ENCODE measurements at places on chromosomes 1 and 21.

DNA sequence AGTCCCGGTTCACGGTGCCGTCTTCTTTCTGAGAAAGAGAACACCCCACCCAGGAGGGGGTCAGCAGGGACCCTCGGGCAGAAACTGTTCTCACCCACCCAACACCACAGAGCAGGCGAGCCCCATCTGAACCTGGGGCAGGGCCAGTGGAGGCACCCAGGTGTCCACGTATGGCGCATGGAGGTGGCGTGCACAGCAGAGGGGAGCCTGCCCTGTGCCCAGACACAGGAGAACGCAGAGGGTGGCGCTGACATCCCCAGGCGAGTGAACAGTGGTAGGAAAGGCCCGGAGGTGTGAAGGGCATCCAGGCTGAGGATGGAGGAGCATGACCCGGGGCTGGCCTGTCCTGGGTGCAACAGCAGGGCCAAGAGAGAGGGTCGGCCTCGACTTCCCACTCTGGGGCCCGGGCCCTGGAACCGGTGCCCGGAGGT is 91.1 kb downstream of the STUM start:
- no peak for DNase-seq

- no peak for DNase-seq
These were observed 34.2 kb upstream of the PBX1 start for GRCh38 chr1:164524810-164525209.

DNA sequence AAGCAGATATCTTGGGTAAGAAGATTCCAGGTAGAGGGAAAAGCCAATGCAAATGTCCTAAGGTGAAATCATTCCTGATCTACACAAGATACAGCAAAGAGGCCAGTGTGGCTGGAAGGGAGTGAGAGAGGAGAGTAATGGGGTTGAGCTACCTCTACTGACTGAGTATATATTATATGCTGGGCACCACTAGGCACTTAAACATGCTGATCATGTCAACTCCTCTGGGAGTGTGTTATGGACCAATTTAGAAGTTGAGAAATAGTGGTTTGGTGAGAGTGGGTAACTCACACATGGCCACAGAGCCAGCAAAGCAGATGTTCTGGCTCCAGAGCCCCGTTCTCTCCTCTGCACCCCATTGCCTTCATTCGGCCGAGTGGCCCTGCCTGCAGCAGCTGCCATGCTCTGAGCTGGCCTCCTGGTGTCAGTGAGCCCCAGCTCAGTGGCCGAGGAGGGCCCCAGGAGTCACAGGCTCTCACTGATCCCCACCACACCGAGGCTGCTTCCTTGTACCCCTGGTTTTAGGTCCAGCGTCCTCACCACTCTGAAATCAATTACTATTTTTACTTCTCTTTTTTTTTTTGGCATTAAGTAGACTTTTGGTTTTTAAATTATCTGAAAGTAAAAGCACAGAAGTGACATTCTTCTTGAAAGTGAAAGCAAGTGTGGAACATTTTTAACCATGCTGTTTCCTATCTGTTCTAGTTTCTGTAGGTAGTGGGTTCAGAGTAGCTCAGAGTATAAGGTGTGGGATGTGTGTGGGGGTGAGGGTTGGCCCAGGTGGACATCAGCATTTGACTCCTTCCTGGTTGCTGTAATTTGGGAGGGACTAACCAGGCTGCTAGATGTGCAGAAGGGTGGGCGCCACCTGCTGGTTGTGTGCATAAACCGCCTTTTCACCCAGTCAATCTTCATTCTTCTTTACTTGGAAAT is 45.8 kb upstream of the CRNN start:
- peak; percentile 80 for DNase-seq

- DNase-seq, result no peak
These were observed 25.8 kb upstream of the LSS start for GRCh38 chr21:46254208-46254975.

- peak; percentile 57 for DNase-seq
These were observed 8.6 kb downstream of the AIM2 start for GRCh38 chr1:159067699-159068621.
